ENCODE measurements at places on chromosomes 11 and 22.

DNA sequence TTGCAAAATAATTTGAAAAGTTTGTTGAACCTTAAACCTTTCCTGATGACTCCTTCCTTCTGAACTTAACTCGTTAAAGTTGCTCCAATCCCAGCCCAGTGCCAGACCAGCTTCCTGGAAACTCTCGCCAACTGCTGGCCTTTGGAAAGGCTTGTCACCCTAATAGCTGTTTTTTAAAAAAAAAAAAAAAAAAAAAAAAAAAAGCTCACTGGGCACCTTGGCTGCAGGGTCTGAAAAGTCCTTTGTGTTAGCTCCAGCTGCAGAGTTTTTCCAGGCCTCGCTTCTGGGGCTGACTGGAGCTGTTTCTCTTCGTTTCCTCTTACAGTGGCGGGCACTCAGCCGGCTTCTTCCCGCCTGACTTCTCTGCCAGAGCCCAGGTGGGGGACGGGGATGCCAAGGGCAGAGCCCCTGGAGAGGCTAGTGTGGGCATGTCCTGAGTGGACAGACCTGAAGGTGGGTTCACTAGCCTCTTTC is 25.1 kb downstream of the KCNQ1OT1 start:
- DNase-seq = no peak

- no peak for DNase-seq
These were observed 845 bp downstream of the RBM7 start for GRCh38 chr11:114401311-114401710.

DNA sequence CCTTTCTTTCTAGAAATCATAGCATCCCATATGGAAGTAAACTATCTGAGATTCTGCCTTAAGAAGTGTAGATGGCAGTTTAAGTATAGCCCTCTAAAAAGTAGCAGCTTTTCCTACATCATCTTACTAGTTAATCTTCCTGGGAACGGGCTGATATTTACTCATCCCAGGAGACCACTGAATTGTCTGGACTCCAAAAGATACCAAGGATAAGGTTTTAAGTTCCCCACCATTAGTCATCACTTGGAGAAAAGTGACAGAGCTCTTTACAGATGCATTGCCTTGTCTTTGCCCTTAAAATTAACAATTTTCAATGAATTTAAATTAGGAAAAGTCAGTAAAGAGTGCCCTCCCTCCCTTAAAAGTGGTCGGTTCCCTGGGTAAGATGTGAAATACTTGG is 129.5 kb downstream of the MAML2 start:
- DNase-seq = no peak

- no peak for DNase-seq
These were observed 115.2 kb upstream of the TIMP3 start for GRCh38 chr22:32686354-32686753.

- DNase-seq = no peak
These were observed 73.9 kb upstream of the FGF3 start for GRCh38 chr11:69892986-69893555.

- DNase-seq = no peak
These were observed 7.8 kb upstream of the RTL6 start for GRCh38 chr22:44505796-44506354.

- no peak for DNase-seq
These were observed 191.4 kb downstream of the ARHGAP42 start for GRCh38 chr11:100878474-100878873.

DNA sequence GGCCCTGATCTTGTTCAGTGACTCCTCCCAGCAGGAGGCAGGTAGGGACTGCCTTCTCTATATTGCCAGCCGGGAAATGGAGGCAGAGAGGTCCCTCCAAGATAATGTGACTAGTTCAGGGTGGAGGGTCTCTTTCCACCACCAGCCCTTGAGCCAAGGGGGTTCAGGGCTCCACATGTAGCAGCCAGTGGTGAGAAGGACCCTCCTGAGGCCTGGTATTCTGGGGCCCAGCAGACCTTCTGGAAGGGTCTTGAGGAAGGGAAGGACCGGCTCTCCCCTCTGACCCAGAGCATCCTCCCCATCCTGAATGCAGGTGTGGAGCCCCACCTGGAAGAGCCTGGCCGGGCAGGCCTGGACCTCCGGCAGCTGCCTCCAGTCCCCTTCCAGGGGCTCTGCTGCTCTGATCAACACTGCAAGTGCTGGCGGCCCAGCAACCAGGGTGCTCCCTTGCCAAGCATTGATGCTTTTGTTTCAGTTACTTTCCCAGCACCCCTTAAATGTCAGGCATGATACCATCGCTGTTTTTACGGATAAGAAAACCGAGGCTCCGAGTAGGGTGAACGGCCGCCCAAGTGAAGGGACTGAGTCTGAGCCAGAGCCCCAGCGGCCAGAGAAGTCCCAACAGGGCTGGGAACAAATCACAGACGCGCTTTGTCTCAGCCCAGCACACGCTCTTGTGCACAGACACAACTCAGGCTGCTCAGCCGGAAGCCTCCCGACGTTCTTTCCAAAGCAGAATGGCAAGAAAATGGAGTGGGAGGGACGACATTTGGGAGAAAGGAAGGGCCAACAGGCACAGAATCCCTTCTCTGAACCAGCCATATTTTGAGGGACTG is 38.8 kb downstream of the DKK3 start:
- no peak for DNase-seq

DNA sequence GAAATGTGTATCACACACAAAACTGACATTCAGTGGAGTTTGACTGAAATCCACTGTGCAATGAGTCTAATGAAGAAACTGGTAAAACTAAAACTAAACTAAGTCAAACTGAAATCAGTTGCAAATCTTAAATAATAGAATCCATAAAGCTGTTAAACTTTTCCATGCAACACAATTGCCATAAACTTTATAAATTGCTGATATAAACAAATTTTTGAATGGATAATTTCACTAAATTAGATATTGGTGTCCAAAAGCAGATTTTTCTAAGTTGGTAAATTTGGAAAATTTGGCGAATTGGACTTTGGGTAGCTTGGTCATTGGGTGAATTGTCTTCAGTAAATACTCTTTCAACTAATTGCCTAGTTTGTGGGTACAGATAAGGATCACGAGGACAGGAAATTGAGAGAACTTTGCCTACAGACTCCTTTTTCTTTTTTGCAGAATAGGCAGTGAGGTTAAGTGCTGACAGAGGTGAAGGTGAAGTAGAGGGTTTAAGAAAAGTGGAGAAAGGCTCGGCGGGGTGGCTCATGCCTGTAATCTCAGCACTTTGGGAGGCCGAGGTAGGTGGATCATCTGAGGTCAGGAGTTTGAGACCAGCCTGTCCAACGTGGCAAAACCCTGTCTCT is 12.8 kb downstream of the MRPL17 start:
- DNase-seq = no peak

- no peak for DNase-seq
These were observed 33.3 kb upstream of the WNT11 start for GRCh38 chr11:76239483-76240160.

DNA sequence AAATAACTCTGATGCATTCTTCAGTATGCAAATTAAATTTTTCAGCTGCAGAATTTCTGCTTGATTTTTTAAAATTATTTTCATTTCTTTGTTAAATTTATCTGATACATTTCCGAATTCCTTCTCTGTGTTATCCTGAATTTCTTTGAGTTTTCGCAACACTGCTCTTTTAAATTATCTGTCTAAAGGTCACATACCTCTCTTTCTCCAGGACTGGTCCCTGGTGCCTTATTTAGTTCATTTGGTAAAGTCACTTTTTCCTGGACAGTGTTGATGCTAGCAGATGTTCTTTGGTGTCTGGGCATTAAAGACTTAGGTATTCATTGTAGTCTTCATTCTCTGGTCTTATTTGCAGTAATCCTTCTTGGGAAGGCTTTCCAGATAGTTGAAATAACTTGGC is 577.4 kb upstream of the LUZP2 start:
- no peak for DNase-seq

GRCh38 chr11:12287374-12288211 is 89.8 kb upstream of the PARVA start:
- DNase-seq = no peak

GRCh38 chr22:46993633-46994032 is 231.2 kb downstream of the TBC1D22A start:
- no peak for DNase-seq

DNA sequence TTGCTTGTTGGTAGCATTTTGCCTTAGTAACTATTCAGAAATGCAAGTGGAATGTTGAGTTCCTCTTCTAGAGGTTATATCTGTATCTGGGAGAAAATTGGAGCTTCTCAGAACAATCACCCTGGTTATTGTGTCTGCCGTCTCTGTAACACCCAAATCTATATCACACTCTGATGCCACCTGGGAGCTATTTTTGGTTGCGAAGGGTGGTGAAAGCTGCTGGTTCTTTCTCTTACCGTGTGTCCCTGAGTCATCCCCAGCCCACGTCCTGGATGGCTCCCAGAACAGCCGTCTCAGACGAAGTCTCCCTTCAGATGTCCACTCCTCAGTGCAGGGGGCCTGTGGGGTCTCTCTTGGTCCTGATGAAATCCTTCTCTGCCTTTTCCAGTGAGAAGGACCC is 83.5 kb downstream of the C22orf31 start:
- no peak for DNase-seq

- DNase-seq = no peak
These were observed 64.1 kb upstream of the BIRC3 start for GRCh38 chr11:102253020-102253715.
